ENCODE measurements at places on chromosomes 7 and 10. TPM values are rescaled to one million over a fixed set of nuclear protein-coding genes. Genes with fewer than 3 reads are reported as not detected.

The TMEM106B gene
- 16.9 TPM for total RNA-seq

The TMEM196 gene
- not detected for total RNA-seq

The LBX1 gene
- total RNA-seq, result not detected

The GOLGA7B gene
- 6.1 TPM for total RNA-seq

The ZMIZ2 gene
- total RNA-seq, result 81.5 TPM

- no peak overlapping the region for H3K27ac ChIP-seq
- H3K4me3 ChIP-seq, result no peak overlapping the region
- no peaks in the 10 kb centered on the region for H3K4me1 ChIP-seq
These were observed 69.3 kb downstream of the GLI3 start for GRCh38 chr7:42167631-42168236.

GRCh38 chr7:28135315-28135714 lies 45.3 kb downstream of the JAZF1 start:
- H3K27ac ChIP-seq, result no peak overlapping the region
- no peaks in the 10 kb centered on the region for H3K27me3 ChIP-seq
- H3K4me1 ChIP-seq, result peaks cover 14% of the 10 kb centered on the region
- H3K36me3 ChIP-seq, result no peaks in the 10 kb centered on the region
- H3K4me3 ChIP-seq, result no peak overlapping the region
- no peak for DNase-seq

DNA sequence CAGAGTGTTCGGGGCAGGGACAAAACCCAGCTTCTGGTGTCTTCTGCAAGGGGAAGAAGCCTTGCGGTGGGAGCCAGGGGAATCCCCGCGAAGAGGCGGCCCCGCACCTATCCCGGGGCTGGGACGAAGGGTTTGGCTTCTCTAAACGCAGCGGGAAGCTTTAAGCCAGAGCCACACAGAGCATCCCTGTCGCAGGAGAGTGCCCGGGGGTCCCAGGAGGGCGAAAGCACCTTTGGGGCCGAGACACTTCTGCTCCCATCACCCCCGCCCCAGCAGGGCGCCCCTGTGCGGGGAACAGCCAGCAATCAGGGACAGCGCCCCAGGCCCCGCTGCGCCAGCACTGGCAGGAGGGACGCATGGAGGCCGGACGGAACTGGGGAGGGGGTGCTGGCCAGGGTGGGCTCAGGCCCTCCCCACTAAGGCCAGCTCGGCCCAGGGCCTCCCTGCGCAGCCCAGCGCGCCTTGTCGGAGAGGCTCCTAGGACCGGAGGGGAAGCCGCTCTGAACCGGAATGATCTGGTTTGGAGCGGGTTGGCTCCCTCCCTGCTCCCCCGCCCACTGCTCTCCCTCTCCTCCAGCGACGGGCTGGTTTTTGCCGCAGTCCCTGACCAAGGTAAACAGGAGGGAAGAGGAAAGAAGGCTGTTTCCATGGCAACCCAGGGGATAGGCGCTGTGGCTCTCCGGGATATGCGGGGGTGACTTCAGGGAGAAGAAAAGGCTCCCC lies 63.9 kb downstream of the TMEM209 start:
- peak; percentile 56 for DNase-seq
- H3K27me3 ChIP-seq, result no peaks in the 10 kb centered on the region
- H3K4me1 ChIP-seq, result peaks cover 21% of the 10 kb centered on the region
- H3K27ac ChIP-seq, result peak overlapping the region; percentile 35
- peak overlapping the region; percentile 65 for H3K4me3 ChIP-seq

- peaks cover 56% of the 10 kb centered on the region for H3K36me3 ChIP-seq
- no peaks in the 10 kb centered on the region for H3K27me3 ChIP-seq
- H3K4me3 ChIP-seq, result no peak overlapping the region
These were observed 63.0 kb upstream of the ANTXRL start for GRCh38 chr10:46223626-46224413.

DNA sequence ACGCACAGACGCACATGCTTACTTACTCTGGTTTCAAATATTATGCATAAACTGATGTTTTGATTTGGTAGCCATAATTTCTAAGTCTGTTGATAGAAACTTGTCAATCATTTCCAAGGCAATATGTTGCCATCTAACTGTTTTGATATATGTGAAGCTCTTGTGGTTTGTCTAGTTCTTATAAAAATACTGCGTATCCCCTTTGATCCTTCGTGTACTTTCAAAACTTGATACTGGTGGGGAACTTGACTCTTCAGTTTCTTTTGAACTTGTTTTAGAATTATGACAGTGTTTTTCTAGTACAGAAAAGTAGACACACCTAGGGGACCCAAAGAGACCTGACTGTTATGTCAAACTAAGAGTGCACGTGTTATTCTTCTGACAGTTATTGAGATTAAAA lies 708.0 kb downstream of the LRMDA start:
- no peak for DNase-seq
- no peak overlapping the region for H3K27ac ChIP-seq
- H3K36me3 ChIP-seq, result no peaks in the 10 kb centered on the region

- no peak overlapping the region for H3K4me3 ChIP-seq
- H3K27ac ChIP-seq, result no peak overlapping the region
- DNase-seq, result no peak
- H3K36me3 ChIP-seq, result no peaks in the 10 kb centered on the region
- no peaks in the 10 kb centered on the region for H3K27me3 ChIP-seq
These were observed 22.9 kb downstream of the GSAP start for GRCh38 chr7:77393261-77393660.

DNA sequence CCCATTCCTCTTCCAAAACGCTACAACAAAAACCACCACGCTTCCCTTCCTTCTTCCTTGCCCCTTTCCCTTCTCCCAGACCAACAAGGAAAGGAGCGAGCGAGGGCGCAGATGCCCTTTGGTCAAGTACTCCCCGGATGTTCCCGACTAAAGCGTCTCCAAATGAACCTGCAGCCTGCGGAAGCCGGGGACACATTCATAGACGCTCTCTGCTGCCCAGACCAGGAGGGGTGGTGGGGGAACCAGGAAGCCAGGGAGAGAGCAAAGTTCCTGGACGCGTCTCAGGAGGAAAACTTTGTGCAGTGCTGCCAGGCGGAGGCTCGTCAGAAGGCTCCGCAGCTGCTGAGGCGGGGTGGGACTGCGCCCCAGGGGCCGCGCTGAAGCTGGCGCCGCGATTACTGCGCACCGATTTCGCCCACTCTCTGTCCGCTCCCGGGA lies 754 bp downstream of the SEMA3D start:
- H3K4me3 ChIP-seq, result no peak overlapping the region
- H3K4me1 ChIP-seq, result no peaks in the 10 kb centered on the region
- no peaks in the 10 kb centered on the region for H3K36me3 ChIP-seq
- H3K27ac ChIP-seq, result no peak overlapping the region

DNA sequence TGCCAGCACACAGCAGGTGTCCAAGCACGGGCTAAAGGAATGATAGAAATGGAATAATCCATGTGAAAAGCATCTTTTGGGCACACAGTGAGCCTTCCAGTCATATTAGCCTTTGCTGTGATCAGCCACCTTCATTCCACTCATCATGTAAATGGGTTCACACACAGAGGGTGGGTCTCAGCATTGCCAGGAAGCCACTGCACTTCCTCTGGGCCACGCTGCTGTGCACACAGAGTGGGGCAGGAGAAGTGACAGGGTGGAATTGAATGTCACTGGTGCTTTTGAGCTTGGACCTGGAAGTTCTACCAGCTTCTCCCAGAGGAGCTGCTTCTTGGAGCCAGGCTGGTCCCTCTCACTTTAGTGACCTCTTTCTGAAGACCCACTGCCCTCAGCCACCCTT lies 203.5 kb downstream of the USP6NL start:
- no peaks in the 10 kb centered on the region for H3K36me3 ChIP-seq
- no peaks in the 10 kb centered on the region for H3K27me3 ChIP-seq
- no peak overlapping the region for H3K27ac ChIP-seq
- H3K4me3 ChIP-seq, result no peak overlapping the region

All from CD4-positive, alpha-beta T cell (primary cell).